H1 (cell line): ENCODE measurements at places on chromosomes 5 and 9. TPM values are rescaled to one million over a fixed set of nuclear protein-coding genes. Genes with fewer than 3 reads are reported as not detected.

The FOXI1 gene
- polyA plus RNA-seq: not detected in 2 replicates

The PCA3 gene
- not detected in 2 replicates for polyA plus RNA-seq

The COL23A1 gene
- polyA plus RNA-seq: 3.1 and 3.4 TPM in 2 replicates

The SLIT3 gene
- polyA plus RNA-seq: 1.2 and 2.0 TPM in 2 replicates

The FIBCD1 gene
- 8.8 and 13.2 TPM in 2 replicates for polyA plus RNA-seq

The FAM200C gene
- 1.6 and 2.6 TPM in 2 replicates for polyA plus RNA-seq

The NR5A1 gene
- polyA plus RNA-seq: 0.29 and 0.74 TPM in 2 replicates

The CCDC171 gene
- 0.39 and 0.83 TPM in 2 replicates for polyA plus RNA-seq

The PTPRD gene
- polyA plus RNA-seq: 17.2 and 19.8 TPM in 2 replicates

The ZFP62 gene
- 5.4 and 9.3 TPM in 2 replicates for polyA plus RNA-seq

The KIF24 gene
- polyA plus RNA-seq: 2.3 and 2.7 TPM in 2 replicates

The FBP1 gene
- polyA plus RNA-seq: 2.6 and 4.1 TPM in 2 replicates

The PTGS1 gene
- polyA plus RNA-seq: 1.9 and 2.4 TPM in 2 replicates

The SPATA31D4 gene
- not detected in 2 replicates for polyA plus RNA-seq

The KIF4B gene
- polyA plus RNA-seq: 0.02 TPM in 2 replicates

The F2RL2 gene
- 0.03 and 0.13 TPM in 2 replicates for polyA plus RNA-seq

The CYSTM1 gene
- 38.8 and 47.8 TPM in 2 replicates for polyA plus RNA-seq

The TLE1 gene
- 81.8 and 84.6 TPM in 2 replicates for polyA plus RNA-seq

- no peak for DNase-seq
These were observed 39.1 kb downstream of the YTHDC2 start for GRCh38 chr5:113552620-113553019.

DNA sequence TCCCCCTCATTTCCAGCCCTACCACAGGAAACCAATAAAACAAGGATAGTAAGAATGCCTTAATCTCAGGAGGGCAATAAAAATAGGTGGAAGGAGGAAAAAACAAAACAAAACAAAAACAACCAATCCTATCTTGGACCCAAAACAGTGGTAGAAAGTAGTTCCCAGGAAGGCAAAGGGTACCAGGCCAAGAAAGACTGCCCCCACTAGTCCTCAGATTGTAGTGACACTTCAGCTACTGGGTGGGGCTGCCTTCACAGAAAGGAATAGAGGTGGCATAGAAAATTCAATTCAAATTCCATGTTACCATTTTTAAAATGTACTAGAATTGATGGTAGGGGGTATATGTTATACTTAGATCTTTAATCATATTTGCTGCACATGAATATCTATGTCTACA is 59.3 kb downstream of the DPYSL3 start:
- DNase-seq: no peak

DNA sequence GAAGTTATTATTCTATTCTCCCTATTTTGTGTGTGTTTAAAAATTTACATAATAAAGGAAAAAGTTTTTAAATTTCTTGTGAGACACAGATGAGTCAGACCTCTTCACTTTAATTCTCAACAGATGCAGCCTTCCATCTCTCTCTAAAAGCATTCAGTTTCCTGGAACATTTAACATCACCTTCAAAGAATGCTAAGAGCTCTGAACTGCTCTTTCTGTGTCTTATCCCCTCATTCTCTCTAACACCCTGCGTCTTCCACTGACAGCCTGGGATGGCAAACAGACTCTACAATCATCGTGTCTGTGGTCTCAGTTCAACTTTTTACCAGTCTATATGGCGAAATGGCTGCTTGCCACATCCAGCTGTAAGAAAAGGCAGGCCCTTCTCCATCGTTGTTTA is 173.0 kb downstream of the HINT1 start:
- DNase-seq: no peak

DNA sequence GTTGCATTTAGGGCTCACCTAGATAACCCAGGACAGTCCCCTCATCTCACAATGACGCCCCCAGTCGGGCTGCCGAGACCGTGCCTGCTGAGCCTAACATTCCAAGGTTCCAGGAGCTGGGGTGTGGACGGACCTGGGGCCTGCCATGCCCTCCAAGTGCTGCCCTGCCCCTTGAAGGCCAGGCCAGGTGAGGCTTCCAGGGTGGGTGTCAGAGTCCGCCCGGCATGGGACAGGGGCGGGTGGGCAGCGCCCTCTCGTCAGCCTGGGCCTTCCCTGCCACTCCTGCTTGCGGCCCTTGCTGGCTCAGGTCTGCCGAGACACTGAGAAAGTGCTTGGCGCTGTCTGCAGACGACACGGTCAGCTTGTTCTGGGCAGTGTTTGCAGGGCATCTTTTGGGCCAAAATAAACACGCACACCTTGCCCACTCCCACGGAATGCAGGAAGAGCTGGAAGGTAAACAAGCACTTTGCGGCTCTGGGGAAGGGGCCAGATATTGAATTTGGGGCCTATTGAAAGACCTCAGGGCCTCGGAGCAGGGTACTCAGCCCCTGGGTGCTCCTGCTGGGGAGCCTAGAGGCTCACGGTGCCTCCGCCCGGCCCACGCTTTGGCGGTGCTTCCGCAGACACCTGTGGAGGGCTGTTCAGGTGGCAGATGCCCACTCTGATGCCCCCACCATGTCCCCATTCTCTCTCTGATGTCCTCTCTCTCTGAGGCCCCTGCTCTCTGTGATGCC is 4.2 kb upstream of the SCGB3A1 start:
- no peak for DNase-seq

- DNase-seq: no peak
These were observed 180.3 kb downstream of the SREK1 start for GRCh38 chr5:66324357-66324756.

DNA sequence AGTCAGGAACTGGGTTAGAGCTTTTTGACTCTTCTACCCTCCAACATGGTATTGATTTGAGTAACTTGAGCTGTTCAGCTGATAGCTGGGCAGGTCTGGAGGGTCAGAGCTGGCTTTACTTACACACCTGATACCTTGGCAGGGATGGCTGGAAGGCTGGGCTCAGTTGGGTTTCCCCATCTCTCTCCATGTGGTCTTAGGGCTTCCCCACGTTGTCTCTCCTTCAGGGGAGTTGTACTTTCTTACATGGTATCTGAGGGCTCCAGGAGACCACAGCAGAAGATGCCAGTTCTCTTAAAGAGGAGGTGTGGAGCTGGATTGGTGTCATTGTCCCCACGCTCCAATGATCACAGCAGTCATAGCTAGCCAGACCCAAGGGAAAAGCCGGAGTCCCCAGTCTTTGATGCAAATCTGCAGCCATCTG is 25.6 kb downstream of the ISOC1 start:
- DNase-seq: no peak

DNA sequence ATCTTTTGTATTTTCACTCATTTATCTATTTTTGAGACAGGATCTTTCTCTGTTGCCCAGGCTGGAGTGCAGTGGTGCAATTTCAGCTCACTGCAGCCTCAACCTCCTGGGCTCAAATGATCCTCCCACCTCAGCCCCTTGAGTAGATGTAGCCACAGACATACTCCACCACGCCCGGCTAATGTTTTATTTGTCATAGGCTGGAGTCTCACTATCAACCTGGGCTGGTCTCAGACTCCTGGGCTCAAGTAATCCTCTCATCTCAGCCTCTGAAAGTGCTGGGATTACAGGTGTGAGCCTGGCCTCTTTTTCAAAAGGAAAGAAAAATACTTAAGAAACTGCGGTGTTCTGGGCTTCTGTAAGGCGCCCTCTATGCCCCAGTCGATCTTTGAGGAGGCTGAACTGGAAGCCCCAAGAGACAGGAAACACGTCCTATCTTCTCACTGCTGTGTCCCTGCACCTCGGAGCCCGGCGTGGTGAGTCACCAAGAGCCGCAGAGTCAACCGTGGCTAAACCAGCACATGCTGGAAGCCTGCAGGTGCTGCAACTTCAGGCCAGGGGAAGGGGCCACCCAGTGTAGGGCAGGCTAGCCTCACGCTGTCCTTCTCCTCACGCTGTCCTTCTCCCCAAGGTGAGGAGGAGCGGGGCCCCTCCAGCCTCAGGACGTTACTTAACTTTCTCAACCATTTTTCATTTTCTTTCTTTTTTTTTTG is 15.2 kb upstream of the LHX3 start:
- DNase-seq: no peak

GRCh38 chr5:169701910-169702451 is 64.9 kb downstream of the DOCK2 start:
- DNase-seq: no peak

- no peak for DNase-seq
These were observed 41.2 kb upstream of the ITGA1 start for GRCh38 chr5:52746539-52746938.

DNA sequence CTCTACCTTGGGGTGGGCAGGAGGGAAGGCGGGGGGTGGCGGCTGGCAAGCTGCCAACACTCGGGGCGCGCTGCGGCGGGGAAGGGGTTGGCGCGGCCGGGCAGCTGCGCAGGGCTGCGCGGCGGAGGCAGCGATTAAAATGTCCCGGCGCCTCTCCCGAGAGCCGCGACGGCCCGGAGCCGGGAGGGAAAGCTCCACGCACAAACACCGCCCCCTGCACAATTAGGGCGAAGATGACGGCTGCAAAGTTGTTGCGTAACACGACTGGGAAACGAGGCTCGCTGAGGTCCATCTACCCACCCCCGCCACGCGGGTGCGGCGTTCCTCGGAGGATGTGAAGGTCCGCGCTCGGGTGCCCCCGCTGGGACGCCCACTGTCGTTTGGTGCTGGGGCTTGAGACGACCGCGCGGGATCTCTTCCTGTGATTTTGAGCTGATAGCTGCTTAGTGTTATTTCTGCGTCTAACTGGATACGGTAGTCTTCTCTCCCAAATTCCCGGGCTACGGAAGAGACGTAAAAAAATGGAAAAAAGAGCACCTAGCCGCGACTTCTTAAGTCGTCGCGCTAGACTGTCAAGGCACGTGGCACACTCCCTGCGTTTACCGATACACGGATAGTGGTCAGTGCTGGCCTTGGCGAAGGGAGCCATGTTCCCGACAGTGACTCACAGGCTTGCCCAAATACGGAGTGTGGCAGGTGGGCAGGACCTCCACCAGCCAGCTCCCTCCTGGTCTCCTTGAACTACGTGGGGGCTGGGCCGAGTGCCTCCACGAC is 958 bp upstream of the NFIL3 start:
- no peak for DNase-seq

- no peak for DNase-seq
These were observed 98.1 kb downstream of the PAX5 start for GRCh38 chr9:36935768-36936497.

DNA sequence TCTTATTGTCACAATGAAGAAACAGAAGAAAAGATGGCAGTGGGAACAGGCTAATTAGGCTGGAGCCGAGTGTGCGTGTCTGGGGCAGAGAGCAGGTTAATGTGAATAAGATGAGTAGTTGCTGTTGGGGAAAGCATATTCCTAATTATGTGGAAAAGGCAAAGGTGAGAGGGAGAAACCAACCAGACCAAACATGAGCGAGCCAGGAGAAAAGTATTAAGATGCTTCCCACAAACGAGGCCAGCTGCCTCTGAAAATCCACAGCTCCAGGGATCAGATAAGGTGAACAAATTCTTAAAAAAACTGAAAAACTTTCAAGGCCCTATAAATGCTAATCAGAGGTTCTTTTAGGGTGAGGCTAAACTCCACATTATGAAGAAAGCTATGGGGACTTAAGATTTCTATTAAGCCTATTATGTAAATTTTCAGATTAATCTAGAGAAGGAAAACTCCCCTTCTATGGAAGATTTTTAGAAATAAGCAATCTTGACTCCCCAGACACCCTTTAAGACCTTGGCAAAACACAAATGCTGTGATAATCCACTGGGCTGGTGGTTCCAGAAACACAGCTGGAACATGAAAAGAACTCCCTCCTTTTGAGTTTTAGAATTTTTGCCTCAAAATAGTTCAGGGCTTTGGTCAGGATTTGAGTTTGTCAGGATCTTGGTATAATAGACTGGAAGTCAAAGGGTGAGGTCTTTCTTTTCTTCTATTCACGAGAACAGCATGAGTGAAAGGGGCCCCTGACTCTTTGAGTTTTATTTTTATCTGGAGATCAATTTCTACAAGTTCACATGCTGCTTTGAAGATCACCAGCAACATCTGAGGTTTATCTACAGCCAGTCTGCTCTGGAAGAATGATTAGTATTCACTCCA is 238.1 kb downstream of the SPOCK1 start:
- no peak for DNase-seq

GRCh38 chr5:101788797-101789196 is 507.3 kb downstream of the SLCO4C1 start:
- no peak for DNase-seq

- no peak for DNase-seq
These were observed 66.1 kb downstream of the KIF24 start for GRCh38 chr9:34262971-34263370.

GRCh38 chr9:94056442-94056974 is 27.8 kb upstream of the PTPDC1 start:
- DNase-seq: no peak

- no peak for DNase-seq
These were observed 1.7 kb upstream of the PLPPR1 start for GRCh38 chr9:101026824-101027223.

DNA sequence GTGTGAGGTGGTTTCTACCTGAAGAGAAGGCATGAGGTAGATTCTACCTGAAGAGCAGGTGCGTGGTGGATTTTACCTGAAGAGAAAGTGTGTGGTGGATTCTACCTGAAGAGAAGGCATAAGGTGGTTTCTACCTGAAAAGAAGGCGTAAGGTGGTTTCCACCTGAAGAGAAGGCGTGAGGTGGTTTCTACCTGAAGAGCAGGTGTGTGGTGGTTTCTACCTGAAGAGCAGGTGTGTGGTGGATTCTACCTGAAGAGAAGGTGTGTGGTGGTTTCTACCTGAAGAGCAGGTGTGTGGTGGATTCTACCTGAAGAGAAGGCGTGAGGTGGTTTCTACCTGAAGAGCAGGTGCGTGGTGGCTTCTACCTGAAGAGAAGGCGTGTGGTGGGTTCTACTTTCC is 192.8 kb downstream of the MED10 start:
- no peak for DNase-seq

DNA sequence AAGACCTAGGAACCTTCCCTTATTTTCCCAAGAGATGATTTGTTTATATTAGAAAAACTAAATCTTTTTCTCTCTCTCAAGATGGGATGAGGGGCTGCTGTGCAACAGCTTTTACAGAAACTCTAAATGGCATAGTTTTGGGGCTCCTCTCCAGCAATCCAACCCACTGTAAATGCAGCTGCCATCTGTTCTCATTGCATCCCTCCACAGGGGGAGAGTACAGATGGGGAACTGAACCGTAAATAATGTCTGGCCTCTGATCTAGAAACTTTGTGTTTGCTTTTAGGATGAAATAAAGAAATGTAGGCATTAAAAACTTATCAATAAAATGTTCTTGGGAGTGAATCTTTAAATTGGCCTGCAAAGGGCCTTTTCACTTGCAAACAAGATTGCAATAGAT is 291.4 kb downstream of the MCTP1 start:
- no peak for DNase-seq

DNA sequence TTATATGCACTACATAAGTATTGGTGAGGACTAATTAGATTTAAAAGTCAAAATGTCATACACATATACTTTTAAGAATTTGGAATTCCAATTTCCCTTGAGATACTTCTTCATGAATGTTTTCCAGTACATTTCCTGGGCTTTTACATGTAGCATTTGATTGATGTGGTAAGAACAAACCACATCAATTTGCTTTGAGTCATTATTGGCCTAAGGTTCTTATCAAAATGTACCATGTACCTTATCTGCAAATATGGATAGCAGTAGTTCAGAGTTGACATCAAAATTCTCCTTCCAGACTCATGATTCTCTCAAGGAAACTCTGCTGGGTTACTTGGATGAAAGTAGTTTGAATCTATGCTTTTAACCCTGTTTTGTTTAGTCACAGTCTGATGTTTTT is 2.5 kb downstream of the CAST start:
- DNase-seq: no peak
